ENCODE measurements at places on chromosomes 5 and 9.

- DNase-seq, result no peak
Measured at GRCh38 chr9:131823701-131824146, 83.8 kb upstream of the RAPGEF1 start.

GRCh38 chr9:135805422-135806022 lies 101.8 kb downstream of the CAMSAP1 start:
- no peak for DNase-seq

DNA sequence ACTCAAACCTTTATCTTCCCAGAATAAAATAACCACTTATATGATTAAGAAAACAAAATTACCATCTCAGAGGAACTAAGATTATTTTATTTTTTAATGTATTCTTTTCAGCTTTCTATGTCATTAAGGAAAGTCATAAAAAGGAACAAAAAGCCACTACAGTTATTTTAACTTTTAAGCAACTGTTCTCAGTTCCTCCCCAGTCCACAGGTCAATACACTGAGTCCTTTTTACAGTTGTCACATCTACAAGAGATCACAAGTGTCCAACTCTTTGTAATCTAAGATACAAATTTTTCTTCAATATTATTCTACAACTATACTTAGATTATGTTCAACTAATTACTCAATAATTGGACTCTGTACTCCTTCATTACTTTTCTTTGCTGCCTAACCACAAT lies 782.8 kb upstream of the ACO1 start:
- no peak for DNase-seq

GRCh38 chr5:139862313-139862712 lies 66.7 kb downstream of the PSD2 start:
- DNase-seq, result no peak

DNA sequence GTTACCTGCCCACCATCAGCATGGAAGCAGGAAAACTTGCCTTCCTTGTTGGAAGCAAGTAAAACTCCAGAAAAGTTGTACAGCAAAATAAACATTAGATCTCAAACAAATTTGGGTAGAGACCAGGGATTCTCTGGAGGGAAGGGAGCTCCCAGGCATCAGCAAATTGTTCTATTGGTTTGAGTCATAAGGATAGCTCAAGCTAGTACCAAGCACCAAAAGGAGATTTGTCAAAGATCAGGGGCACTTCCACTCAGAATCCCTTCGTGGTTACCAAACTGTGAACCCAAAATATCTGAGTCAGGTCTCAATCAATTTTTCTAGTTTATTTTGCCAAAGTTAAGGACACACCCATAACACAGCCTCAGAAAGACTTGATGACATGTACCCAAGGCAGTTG lies 37.8 kb downstream of the DNAJB5 start:
- DNase-seq, result no peak

DNA sequence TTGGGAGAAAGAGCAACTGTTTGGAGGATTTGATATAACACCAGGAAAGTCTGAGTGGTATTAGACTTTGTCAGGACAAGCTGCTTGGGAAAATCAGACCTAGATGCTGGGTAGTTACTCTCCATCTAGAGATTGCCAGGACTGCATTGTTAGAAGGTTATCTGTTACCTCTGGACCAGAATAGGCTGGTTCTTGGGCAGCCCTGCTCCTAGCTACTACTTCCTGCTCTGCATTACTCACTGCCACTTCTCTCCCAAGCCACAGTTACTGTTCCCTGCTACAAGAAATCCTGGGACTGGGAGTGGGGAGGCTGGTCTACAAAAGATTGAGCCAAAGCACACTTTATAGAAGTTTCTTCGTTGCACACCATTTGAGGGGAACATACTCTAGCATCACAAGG lies 95.5 kb upstream of the KCNN2 start:
- DNase-seq, result no peak

DNA sequence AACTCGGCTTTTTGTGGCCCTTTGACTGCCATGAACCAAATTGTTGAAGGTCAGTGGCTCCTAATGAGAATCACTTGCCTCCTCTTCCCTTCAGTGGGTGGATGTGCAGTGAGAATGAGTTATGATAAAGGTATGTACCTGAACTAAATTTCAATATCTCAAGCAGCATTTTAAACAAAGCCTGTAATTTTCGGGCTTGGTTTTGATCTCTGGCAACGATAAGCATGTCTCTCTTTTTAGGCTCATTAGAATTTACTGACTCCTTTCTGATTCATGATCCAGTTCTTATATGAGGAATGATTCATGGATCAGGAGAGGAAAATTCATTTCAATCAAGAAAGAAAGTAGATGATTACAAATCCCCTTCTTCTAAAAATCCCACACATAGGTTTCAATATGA lies 305.5 kb downstream of the ARRDC3 start:
- no peak for DNase-seq

GRCh38 chr9:27280860-27281259 lies 16.1 kb downstream of the EQTN start:
- no peak for DNase-seq
